Urinary bladder (tissue), 4 donors: ENCODE measurements at places on chromosomes 1 and 21.

GRCh38 chr1:203447151-203447550 is 28.5 kb upstream of the PRELP start:
- no peak for DNase-seq

DNA sequence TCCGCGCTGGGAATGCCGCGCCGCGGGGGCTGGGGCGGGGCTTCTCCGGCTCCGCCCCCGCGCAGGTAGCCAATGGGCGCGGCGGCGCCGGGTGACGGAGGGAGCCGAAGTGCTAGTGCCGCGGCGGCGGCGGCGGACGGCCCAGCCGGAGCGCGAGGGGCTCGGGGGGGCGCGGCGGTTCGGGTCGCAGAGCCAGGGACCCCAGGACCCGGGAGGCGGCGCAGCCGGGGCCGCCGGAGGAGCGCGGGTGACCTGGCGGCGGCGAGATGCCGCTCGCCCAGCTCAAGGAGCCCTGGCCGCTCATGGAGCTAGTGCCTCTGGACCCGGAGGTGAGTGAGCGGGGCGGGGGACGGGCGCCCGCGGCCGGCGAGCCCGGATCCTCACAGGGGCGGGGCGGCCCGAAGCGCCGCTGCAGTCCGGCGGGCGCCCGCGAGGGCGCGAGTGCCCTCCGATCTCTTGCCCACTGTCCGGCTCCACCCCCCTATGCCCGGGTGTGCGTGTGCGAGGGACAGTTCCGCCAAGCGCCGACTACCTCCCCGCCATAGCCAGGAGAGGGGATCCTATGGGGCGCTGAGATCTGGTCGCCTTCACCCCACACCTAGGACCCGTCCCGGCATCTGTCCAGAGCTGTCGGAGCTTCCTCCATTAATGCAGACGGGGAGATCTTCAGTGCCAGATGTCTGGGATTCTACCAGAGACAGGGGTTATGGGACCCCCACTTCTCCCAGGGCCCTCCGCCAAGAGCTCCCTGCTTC is at the start of gene RPS6KA1:
TSS of gene RPS6KA1 (plus strand) at position 107 of the 755 bp plus-strand sequence. CDS start at position 267, 160 bp downstream.
- no peak for DNase-seq

DNA sequence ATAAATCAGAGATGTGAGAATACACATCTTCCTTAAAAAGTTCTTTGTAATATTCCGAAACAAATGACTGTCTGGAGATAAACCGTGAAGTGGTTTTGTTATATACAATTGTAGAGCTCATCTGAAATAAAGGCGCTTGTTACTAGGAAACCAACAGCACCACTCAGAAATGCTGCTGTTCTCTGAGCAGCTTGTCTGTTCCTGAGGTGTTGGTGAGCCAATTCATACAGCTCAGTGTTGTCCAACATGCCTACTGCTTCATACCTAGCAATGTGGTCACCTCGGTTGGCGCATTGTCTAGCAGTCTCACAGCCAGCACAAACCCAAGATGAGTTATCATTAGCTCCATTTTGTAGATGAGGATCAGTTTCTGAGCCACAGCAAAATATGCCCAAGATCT is 44.4 kb downstream of the GFI1 start:
- no peak for DNase-seq

GRCh38 chr1:9510130-9510529 is 29.1 kb upstream of the SLC25A33 start:
- no peak for DNase-seq

DNA sequence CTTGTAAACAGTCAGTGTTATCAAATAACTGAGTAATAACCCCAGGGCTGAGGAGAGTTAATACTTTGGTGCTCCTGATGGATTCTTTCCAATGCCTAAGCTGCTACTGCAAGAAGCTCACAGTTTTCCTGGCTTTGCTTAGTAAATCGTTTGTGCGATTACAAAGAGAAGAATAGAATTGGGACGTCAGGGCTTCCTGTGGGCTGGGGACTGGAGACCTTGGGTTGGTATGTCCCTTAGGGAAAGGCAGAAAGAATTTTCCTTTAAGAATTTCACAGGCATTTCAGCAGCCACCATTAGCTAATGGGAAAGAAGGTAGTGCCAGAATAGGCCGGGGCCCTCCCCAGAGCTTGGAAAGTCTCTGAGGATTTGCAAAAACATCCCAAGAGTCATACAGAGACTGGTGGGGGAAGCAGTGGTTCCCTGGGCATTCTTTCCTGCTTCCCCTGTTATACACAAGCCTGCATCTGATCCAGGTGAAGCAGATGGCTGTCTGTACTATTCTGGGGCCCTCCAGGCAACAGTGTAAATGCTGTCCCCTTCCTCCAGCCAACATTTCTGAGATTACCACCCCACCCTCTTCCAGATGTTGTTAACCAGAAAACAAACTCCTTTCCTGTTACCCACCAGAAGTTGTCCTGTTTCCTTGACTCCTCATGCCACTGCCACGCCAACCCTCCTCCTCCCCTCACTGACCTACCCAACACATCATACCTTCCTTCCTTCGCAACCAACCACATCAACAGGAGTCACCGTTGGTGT is 40.2 kb downstream of the PLXNA2 start:
- DNase-seq, result no peak

- no peak for DNase-seq
Observed at GRCh38 chr1:89842567-89843272, 21.9 kb downstream of the LRRC8D start.

GRCh38 chr1:177383715-177384114 is 213.0 kb downstream of the BRINP2 start:
- DNase-seq, result no peak
